ENCODE measurements at places on chromosomes 3 and 15.

DNA sequence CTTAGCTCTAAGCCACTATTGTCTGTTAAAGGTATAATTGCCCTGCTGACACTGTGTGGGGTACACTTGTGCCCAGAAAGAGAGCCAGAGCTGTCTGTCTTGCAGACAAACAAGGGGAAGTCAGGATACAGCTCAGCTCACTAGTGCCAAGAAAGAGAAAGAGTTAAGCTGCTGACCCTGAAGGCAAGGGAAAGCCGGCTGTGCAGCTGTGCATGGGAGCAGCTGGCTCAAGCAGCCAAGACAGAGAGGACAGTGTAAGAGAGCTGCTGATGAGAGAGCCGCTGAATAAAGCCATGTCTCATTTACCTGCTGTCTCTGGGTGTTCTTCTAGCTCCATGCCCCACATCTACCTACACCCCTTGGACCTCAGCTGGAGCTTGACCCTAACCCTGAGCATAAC lies 428.1 kb upstream of the NAALADL2 start:
- no peak for DNase-seq

DNA sequence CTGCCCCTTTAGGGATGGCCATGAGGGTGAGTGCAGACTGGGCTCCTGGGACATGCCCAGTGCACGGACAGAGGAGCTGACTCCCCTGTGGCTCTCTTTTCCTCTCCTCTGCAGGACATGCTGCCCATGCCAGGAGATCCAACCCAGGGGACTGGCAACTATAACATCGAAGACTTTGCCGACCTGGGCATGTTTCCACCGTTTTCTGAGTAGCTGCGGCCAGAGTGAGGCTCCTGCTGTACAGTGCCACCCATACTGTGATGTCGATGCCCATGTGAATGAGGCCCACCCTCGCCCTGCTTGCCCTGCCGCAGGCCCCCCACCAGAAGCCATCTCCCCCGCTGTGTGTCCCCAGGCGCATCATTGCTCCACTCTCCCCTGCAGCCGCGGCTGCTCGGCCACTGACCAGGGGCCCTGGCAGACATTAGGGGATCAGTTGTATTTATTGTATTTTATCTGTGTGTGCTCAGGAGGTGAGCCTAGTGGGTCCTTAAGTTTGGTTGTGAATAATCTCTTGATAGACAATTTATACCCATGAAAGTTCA lies 101.6 kb upstream of the ABHD17C start:
- DNase-seq: no peak

DNA sequence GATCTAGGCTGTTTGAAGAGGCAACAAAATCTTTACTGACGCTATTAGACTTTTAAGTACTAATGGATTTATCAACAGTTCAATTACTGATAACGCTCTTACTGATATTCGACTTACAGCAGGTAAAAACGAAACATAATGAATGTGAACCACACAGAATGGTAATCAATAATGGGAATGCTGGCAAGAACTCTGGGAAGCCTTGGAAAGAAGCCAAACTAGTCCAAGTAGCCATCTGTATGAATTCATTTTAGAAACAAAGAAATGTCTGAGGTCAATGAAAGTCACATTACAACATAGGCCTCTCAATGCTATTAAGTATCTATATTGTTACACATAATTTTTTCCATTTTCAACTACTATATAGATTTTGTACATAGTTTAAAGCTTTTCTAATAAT lies 130.0 kb downstream of the DMXL2 start:
- no peak for DNase-seq

DNA sequence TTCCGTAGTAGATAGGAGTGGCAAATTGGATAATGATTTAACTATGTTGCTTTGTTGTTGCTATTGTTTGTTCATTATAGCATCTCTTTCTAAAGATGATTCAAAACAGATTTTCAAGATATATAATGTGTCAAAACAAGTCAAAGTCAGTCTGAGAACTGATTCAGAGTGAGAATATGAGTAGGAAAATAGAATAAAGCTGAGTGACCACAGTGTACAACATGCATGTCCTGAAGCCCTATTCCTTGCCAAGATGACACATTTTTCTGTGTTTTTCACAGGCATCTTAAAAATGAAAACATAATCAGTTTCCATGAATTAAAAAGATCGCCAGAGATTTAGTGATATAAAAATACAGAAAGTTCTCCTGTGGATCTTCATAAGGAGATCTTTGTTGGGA lies 57.0 kb upstream of the THRB start:
- no peak for DNase-seq

DNA sequence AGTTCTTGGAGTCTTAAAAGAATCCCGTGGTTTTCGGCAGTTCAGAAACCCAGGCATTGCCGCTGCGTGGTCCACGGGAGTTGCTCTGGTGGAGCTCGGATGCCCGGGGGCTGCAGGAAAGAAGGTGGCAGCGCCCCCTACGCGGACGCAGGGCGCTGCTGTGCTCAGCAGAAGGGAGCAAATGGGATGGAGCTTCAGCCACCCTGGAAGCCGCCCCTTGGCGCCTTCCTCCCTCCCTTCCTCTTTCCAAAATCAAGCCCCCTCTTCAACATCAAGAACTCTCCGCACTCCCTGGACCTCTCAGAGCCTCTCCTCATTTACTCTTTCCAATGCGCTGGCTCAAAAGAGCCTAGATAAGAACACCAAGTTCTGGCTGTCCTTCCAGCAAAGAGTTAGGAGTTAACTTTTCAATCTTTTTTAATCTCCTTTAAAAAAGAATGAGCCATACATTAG lies 880 bp upstream of the CHRNA7 start:
- DNase-seq: no peak

DNA sequence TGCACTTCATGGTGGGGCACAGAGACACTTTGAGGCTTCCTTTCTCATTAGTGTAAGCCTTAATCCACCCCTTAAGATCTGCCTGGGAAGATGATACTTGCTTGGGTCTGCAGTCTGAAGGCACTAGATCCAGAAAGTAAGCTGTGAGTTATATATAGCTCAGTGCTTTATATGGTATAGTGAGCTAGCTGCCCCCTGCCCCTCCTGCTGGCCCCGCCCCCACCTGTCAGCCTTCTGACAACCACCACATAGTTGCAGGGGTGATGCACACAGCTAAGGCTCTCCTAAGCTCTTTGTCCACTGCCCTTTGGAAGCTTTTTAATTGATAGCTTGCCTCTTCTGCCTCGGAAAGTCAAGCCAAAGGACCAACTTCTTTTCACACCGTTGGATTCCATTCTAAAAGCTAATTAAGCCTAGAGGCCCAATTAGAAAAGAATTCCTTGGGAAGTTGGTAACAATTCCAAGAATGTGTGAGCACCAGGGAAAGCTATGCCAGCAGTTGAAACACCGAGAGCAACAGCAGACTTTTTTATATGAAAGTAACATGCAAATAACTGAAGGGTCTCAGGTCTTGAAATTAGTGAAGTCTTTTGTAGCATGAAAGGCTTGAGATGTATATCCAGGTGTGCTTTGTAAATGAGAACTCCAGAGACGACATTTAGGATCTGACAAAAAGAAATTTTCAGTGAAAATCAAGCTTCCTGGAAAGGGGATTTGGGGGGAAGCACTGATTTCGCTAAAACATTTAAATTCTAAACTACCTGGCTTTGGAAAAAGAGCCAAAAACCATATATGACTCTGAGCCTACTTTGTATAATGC lies 2.3 kb downstream of the TPM1 start:
- no peak for DNase-seq

DNA sequence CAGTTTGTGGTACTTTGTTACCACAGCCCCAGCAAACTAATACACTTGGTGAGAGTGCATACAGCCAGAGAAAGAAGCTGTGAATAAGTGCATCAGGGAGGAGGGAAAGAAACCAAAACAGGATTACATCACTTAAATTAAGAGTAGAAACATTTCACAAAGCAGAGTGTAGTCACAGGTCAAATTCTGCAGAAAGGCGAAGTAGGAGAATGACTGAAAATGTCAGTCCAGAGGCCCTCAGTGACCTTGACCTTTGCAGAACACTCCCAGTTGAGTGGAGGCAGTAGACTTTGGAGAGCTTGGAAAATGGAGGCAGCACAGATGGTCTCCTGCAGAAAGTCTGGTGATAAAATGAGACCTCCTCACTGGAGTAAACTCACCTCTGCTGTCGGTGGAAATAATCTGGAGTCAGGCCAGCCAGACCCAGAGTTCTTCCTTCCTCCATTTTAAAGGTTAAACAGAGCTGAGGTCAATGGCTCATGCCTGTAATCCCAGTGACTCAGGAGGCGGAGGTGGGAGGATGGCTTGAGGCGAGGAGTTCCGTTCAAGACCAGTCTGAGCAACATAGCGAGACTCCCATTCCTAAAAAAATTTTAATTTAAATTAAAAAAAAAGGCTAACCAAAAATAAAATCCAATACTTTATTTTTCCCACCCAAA lies 5.0 kb downstream of the CD86 start:
- no peak for DNase-seq

DNA sequence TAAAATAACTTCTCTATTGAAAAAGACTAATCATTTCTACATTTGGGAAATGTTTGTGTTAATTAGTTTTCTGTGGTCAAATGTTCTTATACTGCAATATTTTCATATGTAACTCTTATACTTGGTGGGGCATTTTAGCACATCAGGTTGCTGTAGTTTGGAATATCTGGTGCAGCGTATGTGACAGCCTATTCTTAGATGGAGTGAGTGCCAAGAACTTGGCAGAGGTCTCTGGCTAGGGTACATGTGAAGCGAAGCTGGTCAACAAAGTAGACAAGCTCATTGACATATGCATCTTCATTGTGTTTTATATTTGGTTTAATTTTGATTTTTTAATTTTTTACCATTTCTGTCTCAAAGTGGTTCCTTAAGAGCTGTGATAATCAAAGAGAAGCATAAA lies 53.2 kb downstream of the CHAC1 start:
- no peak for DNase-seq

GRCh38 chr3:154228561-154229216 lies 95.6 kb downstream of the DHX36 start:
- DNase-seq: no peak

DNA sequence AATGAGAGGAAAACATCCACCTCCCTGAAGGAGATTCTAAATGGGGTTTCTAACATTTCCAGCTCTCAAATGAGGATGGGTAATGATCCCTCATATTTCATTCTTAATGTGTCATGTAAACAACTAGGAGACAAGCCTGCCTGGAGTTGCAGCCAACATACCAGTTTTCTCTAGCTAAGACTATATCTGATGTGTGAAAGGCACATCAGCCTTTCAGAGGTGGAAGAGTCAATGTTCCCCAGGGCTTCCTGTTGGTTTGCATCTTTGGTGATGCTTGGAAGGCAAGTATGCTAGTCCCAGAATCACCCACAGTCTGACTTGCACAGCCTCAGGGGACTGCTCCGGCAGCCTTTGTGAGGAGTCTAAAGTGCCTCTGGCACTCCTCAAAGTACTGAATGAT lies 921.2 kb downstream of the SQOR start:
- DNase-seq: no peak

GRCh38 chr3:56789076-56789475 lies 12.7 kb downstream of the ARHGEF3 start:
- DNase-seq: no peak

DNA sequence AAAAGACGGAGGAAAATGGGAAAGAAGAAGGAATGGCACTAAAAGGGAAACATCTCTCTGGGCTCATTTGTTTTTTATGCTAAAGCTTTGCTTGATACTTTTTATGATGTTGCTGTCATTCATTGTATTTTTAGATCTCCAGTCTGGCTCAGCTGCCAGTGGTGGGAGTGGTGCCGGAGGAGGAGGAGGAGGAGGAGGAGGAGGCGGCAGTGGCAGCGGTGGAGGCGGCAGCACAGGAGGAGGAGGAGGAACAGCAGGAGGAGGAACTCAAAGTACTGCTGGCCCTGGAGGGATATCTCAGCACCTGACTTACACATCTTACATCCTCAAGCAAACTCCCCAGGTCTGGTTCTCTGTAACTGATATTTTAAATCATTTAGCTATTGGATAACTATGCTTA lies 49.6 kb downstream of the MAP6D1 start:
- no peak for DNase-seq

DNA sequence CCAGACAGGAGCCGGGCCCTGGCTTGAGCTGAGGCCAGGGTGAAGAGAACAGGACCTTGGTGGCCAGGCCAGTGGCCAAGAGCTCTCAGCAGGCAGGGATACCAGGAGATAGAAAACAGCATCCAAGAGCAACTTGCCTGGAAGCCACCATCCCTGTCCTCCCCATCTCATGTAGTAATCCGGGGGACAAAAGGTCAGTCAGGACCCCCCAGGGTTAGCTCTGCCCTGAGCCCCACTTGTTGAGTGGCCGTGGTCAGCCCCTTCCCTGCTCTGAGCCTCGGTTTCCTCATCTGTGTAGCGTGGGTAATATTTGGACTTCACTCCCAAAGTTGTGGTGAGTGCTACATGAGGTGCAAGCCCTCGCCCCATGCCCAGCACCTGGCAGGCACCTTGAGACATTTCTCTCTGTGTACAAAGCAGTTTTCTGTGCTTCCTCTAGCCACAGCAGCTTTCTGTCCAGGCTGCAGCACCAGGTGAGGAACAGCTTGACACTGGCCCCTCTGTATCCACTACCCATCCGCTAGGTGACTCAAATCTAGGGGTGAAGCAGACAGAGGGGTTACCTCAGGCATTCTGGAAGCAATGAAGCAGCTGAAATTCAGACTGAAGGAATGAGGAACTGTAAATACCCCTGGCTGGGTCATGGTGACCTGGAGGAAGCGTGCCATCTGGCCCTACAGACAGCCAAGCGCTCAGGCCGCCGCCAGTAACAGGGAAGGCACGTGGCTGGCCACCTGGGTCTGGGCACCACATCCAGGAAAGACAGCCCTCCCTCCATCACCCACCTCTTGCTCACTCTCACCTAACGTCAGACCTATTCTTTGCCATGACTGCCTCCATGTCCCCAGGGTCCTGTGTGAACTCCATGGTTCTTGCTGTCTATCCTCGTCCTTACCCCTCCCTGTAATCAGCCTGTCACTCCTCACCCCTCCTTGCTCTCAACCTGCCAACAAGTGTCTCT lies 6.7 kb downstream of the CISH start:
- DNase-seq: no peak

DNA sequence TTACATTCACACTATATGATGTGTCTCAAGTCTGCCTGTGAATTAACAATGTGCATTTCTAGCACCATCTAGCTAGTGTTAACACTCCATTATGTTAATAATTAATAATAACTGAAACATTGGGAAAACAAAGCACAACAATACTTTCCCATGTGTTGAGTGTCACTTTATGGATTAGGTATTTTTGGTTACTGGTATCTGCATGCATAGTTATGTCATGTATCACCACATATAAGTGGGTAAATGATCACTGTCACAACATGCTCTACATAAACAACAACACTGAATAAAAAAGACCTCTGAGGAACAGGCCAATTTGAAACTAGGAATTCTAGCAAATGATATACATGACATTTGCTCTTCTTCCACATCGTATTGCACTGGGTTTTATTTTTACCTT lies 74.7 kb downstream of the MLH1 start:
- DNase-seq: no peak

- no peak for DNase-seq
Observed at GRCh38 chr3:129123314-129124060, 1.9 kb upstream of the RAB43 start.

GRCh38 chr15:93121973-93122910 lies 33.2 kb upstream of the RGMA start:
- no peak for DNase-seq

- no peak for DNase-seq
Observed at GRCh38 chr15:57932348-57932747, 133.2 kb downstream of the ALDH1A2 start.

- DNase-seq: peak; percentile 53
Observed at GRCh38 chr15:74156678-74157411, 16.7 kb upstream of the ISLR start.

- DNase-seq: no peak
Observed at GRCh38 chr15:77527164-77527778, 105.4 kb downstream of the LINGO1 start.

Measured in activated CD8-positive, alpha-beta T cell treated with anti-CD3 and anti-CD28 coated beads, Interleukin-2, amount 10 ng/mL, durations not matched to agents 7 days and 5 days (primary cell).